EH (cell line): ENCODE measurements at places on chromosomes 1 and 21.

DNA sequence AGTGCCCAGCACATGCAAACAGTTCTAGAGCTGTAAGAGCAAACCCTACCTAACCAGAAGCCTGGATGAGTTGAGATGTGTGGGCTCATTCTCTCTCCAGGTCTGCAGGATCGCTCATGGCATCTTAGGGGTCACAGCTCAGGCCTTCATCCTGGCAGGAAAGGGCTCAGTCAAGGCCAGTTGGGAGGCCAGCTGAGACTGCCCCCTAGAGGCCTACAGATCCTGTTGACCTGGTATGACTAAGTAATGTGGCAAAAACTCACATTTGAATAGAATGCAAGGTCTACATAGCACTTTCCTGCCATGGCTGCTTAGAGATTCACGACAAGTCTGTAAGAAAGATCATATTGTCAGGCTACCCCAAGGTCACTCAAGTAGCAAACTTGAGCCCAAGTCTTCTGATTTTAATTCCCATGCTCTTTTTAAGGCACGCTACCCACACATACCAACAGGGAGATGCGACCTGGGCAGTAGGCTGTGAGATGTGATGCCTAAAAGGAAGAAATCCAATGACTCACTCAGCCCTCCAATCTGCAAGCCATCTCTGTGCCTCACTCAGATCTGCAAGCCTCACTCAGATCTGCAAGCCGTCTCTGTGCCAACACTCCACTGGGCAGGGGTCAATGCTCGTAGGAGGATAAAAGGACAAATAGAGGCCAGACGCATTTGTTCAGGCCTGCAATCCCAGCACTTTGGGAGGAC lies 5.1 kb upstream of the CAPN8 start:
- peak; percentile 52 for DNase-seq

- DNase-seq = peak; percentile 82
Observed at GRCh38 chr1:44036409-44037139, 5.3 kb upstream of the SLC6A9 start.

- DNase-seq = no peak
Observed at GRCh38 chr1:212794561-212795014, 2.9 kb downstream of the TATDN3 start.

DNA sequence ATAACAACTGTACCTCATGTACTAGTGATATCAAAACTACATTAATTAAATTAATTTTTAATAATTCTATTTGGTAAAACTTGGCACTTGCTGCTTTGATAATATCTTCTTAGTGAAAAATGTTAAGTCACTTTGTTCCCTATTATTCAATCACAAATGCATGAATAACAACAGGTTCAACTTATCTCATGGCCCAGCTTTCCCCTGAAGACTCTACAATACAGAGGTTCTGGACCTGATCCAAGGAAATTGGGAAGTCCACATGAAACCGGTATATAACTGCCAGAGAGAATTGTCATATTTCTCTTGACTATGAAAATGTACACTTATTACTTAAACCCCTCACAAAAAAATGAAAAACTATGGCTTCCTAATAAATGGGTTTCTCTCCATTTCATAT lies 33.9 kb upstream of the PTPRC start:
- no peak for DNase-seq

- no peak for DNase-seq
Observed at GRCh38 chr1:101738475-101738874, 258.3 kb downstream of the OLFM3 start.

DNA sequence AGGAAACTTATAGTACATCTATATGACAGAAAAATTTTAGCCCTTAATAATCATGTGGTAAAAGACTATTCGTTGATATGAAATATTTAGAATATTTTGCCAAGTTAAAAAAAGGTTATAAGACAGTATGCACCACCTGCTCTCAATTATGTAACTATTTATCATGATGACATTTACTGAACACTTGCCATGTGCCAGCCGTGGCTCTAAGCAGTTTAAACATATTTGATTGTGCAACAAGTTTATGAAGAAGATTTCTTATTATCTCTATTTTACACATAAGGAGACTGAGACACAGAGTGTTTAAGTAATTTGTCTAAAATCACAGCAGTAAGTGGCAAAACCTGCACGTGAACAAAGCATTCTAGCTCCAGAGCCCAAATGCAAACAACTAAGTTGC lies 199.3 kb upstream of the JUN start:
- peak; percentile 52 for DNase-seq

DNA sequence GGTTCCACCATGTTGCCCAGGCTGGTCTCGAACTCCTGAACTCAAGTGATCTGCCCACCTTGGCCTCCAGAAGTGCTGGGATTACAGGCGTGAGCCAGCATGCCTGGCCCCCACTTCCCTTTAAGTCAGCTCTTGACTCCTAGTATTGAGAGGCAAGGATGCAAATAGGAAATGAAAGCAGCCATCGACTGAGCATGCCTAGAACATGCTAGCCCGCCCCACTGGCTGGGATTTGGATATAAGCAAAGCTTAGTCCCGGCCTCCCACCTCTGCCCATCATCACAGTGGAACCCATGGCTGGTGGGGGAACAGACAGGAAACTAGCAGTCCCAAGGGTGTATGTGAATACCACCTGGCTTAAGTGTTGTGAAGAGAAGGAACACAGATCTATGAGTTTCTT lies 10.5 kb downstream of the C1orf167 start:
- no peak for DNase-seq

DNA sequence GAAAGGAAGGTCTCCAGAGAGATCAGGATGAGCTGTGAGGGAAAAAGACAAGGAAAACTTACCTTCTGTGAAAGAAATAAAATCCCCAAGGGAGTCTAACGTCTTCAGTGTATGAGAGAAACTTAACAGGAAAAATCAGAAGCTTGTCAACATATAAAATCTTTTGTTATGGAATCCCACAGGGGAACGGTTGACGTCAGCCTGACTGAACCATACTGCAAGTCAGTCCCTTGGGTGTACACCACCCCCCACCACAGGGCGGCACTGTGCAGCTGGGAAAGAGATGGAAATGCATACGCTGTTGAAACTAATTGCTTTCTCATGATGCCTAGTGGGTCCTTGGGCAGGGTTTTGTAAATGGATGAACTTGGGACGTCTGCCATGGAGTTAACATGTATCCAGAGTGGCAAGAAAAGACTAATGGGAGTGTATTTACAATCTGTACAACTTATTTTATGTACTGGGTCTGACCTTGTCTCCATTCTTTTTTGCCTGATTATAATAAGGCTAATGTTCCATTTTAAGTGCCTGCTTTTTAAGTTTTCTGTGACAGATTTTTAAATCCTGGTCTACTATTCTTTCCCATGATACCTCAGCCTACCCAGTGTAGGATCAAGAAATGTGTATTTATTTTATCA lies 22.7 kb downstream of the UTP25 start:
- DNase-seq = peak; percentile 71

GRCh38 chr1:213291526-213291925 lies 240.5 kb downstream of the RPS6KC1 start:
- no peak for DNase-seq

- DNase-seq = peak; percentile 61
Observed at GRCh38 chr1:174433451-174433850, 14.3 kb upstream of the GPR52 start.

DNA sequence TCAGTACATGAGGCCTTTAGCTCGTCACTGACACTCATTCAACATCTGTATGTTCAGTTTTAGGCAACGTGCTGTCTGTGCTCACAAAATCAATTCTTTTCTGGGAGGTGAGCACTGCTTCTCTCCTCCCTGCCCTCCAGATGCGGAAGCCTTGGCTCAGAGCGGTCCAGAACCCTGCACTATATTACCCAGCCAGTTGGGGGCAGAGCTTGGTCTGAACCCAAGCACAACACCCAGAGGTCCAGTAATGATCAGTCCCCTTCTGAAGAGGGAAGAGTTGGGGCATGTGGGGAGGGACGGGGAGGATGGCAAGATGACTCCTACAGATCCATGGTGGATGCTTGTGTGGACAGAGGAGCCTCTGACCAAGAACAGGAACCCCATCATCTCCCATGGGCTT lies 5.6 kb upstream of the DSCAM start:
- DNase-seq = no peak

GRCh38 chr1:12249181-12249580 lies 19.4 kb downstream of the VPS13D start:
- peak; percentile 55 for DNase-seq

DNA sequence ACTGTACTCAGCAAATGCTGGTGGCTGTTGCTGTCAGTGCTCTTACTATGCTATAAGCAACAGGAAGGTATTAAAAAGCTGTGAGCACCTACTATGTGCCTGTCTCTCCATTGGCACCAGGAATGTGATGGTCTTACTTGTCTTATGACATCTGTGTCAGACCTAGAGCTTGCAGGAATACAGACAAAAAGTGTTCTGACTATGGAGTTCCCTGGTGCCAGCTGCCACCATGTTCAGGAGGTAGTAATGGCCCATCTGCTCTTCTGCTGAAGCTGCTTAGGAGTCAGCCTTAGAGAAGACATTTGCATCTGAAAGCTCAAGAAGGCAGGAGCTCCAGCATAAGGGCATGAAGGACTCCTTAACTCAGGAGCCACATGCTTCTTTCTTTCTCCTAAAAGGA lies 52.3 kb downstream of the MAB21L3 start:
- DNase-seq = no peak

DNA sequence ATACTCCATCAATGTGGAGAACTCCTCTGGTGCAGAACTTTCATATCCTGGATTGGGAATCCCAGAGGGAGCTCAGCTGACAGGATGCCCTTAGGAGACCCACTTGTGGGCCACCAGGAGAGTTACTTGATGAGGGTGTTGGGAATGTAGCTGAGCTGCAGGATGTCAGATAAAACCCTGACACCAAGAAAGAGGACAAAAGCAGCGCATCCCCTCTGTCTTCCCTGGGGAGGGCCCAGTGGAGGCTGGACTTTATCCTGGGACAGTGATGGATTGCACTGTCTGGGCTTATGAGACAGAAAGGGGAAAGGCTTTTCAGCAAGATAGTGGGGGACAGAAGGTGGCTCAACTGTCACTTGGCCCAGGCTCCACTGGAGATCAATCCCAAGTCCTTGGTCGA lies 88.1 kb upstream of the BCAR3 start:
- no peak for DNase-seq

DNA sequence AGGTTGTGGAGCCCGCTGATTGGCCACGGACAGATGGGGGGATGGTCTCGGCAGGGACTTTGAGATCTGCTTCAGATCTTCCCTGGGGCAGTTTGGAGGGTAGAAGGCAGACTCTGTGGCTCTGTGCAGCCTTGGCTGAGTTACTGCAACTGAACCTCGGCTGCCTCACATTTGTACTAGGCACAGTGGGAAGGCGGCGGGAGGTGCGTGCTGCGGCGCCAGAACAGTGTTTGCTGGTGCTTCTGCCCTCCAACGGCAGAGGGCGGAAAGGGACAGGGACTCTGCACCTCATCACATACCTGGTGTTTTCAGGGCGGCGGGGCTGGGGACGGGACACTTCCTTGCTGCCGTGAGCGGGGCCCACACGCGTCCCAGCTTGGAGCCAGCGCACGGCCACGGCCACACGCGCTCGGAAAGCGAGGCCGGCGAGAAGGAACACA lies 26.2 kb downstream of the SLC66A1 start:
- DNase-seq = peak; percentile 47

DNA sequence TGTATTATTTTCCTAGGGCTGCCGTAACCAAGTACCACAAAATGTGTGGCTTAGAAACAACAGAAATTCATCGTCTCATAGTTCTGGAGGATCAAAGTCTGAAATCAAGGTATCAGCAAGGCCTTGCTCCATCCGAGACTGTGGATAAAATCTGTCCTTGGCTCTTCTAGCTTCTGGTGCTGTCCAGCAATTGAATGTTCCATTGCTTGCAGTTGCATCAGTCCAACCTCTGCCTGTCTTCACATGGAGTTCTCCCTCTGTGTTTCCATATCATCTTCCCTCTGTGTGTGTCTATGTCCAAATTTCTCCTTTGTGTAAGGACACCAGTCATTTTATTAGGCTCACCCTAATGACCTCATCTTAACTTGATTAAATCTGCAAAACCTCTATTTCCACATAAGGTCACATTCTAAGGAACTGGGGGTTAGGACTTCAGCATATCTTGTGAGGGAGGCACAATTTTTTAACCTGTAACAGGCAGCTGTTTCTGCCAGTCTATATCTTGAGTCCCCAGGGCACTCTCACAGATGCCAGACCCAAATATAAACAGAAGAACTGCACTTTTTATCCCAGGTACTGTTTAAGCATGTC lies 84.2 kb downstream of the ERG start:
- DNase-seq = peak; percentile 30

GRCh38 chr1:58545591-58546519 lies 671 bp downstream of the OMA1 start:
- DNase-seq = peak; percentile 87

DNA sequence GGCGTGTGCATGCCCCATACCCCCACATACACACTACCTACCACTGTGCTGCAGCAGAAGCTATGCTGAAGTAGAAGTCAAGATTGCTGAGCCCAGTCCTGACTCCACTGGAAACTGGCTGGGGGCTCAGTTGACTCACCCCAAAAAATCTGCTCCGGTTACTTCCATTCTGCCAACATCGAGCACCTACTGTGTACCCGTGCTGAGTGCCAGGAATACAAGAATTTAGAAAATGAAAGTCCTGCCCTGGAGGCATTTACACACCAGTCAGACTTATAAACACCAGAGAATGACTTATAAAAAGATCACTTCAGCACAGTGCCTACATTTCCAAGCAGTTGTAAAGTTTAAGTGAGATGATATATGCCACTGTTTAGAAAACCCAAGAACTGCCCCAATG lies 99.1 kb downstream of the NMNAT2 start:
- peak; percentile 61 for DNase-seq

- DNase-seq = no peak
Observed at GRCh38 chr1:222037720-222038119, 295.8 kb upstream of the DUSP10 start.

GRCh38 chr21:45580576-45581321 lies 38.5 kb upstream of the SLC19A1 start:
- DNase-seq = no peak

DNA sequence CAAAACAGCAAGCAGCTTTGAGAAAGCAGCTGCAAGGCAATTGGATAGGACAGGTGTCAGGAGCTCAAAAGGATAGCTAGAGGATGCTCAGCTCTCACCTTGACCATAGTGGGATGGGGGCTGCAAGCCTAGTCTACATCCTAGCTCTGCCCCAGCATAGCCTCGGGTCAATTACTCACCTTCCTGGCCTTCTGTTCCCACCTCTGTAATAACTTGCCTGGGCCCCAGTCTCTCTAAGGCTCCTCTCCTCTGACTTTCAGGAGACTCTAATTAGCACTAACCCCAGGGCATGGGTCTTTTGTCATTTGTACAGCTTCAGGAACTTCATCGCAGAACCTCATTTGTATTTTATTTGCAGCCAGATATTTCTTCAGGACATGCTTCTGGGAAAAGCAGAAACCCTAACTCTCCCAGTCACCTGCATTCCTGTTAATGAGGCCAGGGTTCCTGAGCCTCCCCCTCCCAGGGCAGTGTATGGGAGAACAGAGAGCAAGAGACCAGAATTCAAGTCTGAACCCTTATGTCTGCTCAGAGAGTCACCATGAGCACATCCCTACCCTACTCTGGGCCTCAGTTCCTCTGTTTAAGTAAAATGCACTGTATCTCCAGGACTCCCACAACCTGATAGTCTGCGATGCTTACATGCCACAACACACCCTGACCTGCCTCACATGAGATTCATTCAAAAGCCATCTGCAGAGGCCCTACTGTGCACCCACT lies 108.1 kb downstream of the MATN1 start:
- DNase-seq = no peak

GRCh38 chr1:166119471-166119965 lies 47.3 kb downstream of the FAM78B start:
- no peak for DNase-seq

GRCh38 chr1:210143465-210144062 lies 89.0 kb upstream of the SERTAD4 start:
- peak; percentile 72 for DNase-seq
